Daoy (cell line): ENCODE measurements at places on chromosomes 4 and X. TPM values are rescaled to one million over a fixed set of nuclear protein-coding genes. Genes with fewer than 3 reads are reported as not detected.
A peak's percentile ranks its signal among the peaks of the same experiment; 100 is the strongest.

DNA sequence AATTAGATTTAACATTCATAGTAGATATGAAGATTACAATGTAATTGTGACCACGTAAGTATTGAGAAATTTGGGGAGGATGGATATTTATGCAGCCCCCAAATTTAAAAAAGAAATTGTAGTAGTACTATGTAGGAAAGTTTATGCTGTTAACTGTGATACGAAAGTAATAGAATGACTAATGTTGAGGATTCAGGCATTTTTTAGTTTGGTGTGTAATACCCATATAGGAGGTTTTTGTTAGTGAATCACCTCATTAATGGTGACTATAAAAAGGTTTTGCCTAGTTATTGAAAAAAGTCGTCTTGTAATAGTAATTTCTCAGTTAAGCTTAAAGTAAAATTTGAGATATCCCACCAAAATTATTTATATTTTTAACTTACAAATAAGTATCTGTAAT lies 67.2 kb downstream of the SMARCAD1 start:
- no peak for DNase-seq

The FGA gene
- not detected in 2 replicates for total RNA-seq

DNA sequence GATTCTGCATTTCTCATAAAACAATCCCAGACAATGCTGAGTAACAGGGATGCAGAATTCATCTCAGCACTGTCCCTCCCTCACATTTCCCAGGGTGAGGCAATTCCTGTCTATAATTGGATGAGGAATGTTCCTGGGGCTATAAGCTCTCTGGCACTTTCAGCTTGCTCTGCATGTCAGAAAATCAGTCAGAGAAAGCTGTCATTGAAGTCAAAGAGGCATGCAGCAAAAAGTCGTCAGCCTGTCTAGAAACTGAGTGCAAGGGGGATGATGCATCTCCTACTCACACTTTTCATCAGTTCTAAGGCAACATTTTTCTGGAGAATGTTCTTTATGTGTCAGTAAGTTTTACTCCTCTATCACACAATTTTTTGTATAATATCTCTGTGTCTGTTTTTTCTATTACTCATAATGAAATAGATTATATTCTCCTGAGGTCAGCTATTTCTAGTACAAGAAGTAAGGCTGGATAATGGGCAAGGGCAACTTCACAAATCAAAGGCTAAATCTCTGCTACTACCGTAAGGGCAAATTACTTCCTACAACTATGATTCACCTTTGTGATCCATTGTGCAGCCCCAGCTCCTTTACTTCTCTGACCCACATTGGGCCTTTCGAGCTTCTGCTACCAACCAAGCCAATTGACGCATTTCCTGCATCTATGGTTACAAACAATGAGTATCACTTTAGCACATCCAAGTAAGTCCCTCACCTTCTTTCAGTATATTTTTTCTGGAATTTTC lies 56.0 kb downstream of the TASL start:
- peak; percentile 15 for DNase-seq

DNA sequence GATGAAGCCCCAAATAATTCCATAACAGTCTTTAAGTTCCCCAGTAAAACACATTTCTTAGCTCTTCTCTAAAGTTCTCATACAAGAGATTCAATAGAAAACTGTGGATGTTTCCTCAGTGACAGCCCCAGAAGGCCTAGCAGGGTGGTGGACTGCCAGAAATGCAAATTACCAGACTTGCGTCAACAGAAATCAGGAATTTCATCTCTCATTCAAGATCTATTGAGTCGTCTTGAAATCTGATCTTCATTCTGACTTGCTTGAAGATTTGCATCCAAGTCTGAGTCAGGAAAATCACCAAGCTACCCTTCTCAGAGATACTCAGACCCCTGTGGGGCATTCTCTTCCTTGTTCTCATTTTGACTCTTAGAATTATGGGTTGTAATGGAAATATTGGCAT lies 68.9 kb upstream of the NDP start:
- DNase-seq, result no peak

GRCh38 chrX:150201841-150202240 lies 161.3 kb upstream of the MAMLD1 start:
- no peak for DNase-seq

GRCh38 chr4:102315532-102315931 lies 29.8 kb downstream of the SLC39A8 start:
- no peak for DNase-seq

The TASL gene
- not detected in 2 replicates for total RNA-seq

DNA sequence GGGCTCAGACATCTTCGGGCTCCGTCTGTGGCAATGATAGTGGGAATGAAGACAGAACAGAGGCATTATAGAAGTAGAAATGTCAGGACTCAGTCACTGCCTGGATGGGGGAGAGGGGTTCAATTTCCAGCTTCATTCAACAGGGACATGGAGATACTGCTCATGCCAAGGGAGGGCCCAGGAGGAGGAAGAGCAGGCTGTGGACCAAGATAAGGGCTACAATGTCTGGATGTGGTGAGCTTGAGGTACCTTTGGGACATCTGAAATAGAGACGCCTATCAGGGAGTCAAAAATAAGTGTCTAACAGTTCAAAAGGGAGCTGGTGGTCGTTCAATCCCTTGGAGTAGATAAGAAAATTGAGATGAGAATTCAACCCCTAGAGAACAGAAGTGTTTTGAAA lies 34.5 kb downstream of the ELF4 start:
- DNase-seq, result no peak

DNA sequence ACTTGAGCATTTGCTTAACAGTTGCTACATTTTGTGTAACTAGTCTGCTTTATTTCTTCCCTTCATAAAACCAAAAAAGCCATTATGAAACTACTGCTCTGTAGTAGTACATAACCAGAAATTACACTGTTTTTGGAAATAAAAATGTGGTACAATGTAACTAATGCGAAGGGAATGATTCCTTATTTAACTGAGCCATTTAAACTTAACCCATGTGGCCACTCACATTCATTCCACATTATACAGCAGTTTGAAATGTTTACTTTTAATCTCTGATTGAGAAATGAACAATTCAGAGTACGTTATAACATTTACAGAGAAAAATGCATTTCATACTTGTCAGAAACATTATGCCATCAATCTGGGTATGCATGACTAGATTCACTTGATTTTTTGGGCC lies 94.2 kb downstream of the NYX start:
- no peak for DNase-seq

The SPIN2A gene
- not detected in 2 replicates for total RNA-seq

- peak; percentile 70 for DNase-seq
These were observed 3.1 kb upstream of the GRPEL1 start for GRCh38 chr4:7070729-7071511.

DNA sequence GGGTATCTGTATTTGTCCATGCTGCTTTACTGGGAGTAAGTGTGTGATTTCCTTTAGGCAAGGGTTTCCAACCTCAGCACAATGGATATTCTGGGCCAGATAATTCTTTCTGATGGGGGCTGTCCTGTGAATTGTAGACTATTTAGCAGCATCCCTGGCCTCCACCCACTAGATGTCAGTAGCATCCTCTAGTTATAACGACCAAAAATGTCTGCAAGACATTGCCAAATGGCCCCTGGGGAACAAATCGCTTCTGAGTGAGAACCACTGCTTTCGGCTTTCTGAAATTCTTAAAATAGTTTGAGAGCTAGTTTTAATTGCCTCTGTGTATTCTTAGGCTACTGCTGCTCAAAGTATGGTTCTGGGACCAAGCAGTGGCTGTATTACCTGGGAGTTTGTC lies 81.2 kb upstream of the GPM6B start:
- DNase-seq, result peak; percentile 3
